ENCODE measurements at places on chromosomes 12 and 14.

GRCh38 chr12:85277900-85278597, 2.0 kb upstream of the ALX1 start:
- DNase-seq, result no peak

DNA sequence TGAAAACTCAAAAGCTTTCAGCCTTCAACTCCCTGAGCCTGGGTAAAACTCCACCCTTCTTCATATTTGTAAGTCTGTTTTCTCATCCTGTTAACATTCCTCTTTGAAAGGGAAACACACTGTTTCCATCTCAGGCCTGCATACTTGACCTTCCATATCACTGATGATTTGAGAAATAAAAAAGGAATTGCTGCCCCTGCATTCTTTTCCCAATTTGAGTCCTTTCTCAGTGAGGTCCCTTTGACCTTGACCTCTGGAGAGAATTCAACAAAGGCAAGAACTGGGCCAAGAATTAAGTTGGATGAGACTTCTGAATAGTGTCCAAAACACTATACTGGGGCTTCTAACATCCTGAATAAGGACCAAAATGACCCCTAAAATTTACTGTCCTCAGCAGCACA, 108.0 kb downstream of the AEBP2 start:
- peak; percentile 66 for DNase-seq

DNA sequence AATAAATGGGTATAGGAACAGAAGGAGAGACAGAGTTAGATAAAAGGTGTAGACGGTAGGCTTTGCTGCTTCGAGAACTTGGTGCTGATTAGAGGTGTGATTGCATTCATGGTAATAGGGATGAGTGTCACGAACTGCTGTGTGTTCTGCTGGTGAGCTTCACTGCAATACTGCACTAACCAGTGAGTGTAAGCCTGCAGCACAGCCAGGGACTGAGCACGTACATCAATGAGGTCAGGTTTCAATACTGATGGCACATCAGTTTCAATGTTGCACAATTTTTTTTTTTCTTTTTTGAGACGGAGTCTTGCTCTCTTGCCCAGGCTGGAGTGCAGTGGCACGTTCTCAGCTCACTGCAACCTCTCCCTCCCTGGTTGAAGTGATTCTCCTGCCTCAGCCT, 24.9 kb upstream of the EDDM3A start:
- DNase-seq, result no peak

- DNase-seq, result peak; percentile 21
Measured at GRCh38 chr12:115451780-115452736, 768.1 kb upstream of the TBX3 start.

- DNase-seq, result peak; percentile 23
Measured at GRCh38 chr12:18224745-18225144, 36.6 kb upstream of the PIK3C2G start.

DNA sequence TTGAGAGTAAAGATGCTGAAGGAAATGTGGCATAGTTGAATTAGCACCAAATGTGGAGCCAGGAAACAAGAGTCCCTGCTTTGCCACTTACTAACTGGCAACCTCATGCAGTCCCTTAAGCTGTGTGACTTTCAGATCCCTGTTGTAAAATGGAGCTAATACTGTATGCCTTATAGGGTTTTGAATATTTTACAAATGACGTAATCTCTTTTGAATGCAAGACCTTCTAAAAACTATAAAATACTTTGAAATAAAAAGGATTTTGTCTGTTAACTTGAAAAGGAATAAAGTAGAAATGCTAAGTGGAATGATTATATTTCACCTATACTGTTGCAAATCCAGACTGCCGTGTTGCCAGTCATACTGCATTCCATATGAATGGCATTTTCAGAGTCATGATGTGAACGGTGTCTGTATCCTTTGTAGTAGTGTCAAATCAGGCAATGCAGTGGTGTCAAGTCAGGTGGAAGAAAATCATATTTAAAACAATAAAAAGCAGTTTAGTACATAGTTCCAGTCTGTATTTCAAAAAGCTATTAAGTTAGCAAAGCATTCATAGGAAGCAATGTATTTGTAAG, 21.3 kb downstream of the KCNA5 start:
- no peak for DNase-seq

DNA sequence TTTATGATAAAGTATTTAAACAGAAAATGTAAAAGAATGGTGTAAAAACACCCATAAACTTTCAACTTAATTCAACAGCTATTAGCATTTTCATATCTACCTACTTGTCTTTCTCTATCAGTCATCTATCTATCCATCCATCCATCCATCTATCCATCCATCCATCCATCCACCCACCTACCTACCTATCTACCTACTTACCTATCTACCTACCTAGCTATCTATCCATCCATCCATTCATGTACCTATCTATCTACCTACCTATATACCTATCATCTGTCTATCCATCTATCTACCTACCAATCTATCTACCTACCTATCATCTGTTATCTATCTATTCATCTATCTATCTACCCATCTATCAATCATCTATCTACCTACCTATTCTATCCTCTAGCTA, 8.5 kb downstream of the NOS1 start:
- no peak for DNase-seq

DNA sequence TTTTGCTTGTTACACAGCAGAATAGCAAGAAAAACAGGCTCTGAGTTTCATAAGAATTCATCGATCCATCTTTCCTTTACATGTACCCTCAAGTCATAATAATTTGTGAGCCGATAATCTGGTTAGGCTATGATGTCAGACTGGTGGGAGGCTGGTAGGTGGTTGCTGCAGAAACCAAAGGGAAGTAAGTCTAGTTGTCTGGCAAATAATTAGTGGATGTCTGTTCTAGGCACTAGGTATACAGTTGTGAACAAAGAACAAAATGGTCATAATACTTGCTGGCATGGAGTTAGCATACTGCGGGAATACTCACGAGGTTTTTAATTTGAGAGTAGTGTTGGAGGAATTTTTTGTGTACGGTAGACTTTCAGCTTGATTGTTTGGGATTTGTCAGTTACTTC, 8.8 kb downstream of the SUSD6 start:
- no peak for DNase-seq

DNA sequence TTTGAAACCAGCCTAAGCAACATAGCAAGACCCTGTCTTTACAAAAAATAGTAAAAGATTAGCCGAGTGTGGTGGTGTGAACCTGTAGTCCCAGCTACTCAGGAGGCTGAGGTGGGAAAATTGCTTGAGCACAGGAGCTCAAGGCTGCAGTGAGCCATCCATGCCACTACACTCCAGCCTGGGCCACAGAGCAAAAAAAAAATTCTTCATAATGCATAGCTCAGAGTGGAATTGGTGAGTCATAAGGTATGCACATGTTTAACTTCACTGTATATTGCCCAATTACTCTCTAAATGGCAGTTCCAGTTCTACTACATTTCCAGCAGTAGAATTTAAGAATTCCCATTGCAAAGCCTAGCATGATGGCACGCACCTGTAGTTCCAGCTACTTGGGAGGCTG, 26.8 kb upstream of the CLIP1 start:
- DNase-seq, result peak; percentile 94

- no peak for DNase-seq
Measured at GRCh38 chr12:93980711-93981110, 167.7 kb upstream of the PLXNC1 start.

DNA sequence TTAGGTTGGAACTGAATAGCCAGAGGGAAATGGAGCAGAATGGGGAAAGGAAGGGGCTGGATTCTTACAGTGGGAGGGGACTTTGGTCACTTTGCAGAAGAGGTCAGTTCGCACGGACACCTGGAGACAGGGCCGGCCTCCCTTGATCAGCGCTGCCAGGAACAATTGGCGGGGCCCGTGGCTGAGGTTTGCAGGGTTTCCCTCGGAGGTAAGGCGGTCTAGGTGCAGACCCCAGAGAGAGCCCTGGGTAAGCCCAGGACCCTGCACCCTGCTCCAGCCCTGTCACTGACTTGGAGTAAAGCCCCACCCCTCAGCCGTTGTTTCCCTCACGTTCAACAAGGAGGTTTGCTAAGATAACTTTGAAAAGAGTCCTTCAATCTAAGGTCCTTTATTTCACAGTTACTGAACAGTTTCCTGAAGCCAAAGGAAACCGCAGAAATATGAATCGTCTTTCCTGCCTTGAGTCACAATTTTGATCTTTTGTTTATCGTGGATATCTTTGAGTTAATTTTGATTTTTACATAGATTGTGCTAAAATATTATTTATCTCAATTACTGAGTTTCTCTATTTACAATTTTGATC, 231.4 kb upstream of the RTL1 start:
- no peak for DNase-seq

DNA sequence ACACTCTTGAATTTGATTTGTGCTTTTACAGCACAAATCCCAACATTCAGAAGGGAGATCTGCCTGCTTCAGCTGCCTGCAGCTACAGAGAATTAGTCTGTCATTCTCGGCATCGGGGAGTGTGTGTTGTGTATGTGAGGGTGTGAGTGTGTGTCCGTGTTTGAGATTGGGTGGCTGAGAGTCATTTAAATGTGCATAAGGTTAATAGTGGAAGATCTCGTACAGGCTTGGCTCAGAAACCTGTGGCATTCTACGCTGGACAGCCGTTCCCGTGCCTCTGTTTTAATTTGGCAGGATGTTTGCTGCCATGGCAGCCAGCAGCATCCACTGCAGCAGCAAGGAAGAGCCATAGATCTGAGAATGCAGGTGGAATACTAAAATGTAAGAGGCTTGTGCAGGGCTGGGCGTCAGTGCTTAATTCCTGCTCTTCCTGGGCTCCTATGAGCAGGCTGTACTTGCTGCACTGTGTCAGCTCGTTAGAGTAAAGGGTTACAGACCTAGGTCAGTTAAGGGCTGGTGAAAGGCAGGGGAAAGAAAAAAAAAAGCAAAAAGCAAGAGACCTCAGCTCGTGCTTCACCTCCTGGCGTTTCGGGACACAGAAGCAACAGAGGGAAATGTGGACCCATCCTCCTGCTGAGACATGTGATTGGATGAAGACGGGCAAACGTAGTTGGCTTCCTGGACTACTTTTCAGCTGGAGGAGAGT, 205.4 kb downstream of the NAV3 start:
- peak; percentile 51 for DNase-seq

GRCh38 chr12:9977916-9978315, 6.7 kb downstream of the CLEC12A start:
- no peak for DNase-seq

DNA sequence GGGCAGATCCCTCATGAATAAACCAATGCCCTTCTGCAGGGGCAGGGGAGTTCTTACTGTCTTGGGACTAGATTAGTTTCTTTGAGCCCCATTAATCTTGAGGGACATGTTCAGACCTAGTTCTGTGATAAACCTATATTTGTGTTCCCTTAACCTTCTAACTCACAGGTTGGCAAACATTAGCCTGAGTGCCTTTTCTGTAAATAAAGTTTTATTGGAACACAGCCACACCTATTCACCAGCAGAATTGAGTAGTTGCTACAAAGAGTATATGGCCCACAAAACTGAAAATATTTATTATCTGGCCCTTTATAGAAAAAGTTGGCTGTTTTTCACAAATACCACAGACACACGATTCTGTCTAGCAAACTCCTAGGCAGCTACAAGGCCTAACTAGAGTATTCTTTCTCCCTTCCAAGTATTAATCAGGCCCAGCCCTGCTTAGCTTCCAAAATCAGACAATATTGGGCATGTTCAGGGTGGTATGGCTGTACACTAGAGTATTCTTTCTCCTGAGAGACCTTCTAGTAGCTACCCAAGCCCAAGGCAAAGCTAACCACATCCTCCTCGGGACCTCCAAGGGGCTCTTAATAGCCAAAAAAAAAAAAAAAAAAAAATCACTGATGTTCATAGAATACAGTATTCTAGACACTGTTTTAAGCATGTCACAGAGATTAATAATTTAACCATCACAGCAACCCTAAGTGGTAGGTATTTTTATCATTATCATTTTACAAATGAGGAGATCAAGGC, 199.3 kb upstream of the PWP1 start:
- DNase-seq, result no peak

DNA sequence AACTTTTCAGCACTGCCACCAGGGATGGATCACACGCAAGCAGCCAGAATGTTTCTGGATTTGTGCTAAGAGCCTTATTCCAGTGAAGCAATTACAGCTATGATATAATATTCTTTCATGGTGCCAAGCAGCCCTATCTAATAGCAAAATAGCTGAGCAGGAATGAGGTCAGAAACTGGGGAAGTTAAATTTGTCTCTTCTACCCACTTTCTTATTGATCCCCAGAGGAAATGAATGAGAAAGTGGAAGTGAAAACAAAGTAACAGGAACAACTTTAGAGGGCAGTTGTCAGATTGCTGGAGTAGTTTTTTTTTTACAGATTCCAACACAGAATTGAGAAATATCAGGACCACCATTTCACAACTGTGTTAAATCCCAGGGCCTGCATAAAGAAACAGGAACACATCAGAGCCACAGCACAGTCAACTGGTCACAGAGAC, 44.8 kb downstream of the GCH1 start:
- DNase-seq, result no peak

GRCh38 chr14:50619569-50620141, 48.5 kb downstream of the SAV1 start:
- DNase-seq, result peak; percentile 61

DNA sequence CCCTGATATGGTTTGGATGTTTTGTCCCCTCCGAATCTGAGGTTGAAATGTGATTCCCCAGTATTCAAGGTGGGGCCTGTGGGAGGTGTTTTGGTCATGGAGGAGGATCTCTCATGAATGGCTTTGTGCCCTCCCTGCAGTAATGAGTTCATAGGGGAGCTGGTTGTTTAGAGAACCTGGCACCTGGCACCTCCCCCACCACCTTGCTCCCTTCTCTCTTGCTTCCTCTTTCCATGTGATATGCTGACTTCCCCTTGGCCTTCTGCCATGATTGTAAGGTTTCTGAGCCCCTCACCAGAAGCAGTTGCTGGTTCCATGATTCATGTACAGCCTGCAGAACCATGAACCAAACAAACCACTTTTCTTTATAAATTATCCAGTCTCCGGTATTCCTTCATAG, 32.6 kb downstream of the CD163L1 start:
- no peak for DNase-seq

GRCh38 chr12:89514751-89515150, 9.8 kb downstream of the GALNT4 start:
- no peak for DNase-seq

DNA sequence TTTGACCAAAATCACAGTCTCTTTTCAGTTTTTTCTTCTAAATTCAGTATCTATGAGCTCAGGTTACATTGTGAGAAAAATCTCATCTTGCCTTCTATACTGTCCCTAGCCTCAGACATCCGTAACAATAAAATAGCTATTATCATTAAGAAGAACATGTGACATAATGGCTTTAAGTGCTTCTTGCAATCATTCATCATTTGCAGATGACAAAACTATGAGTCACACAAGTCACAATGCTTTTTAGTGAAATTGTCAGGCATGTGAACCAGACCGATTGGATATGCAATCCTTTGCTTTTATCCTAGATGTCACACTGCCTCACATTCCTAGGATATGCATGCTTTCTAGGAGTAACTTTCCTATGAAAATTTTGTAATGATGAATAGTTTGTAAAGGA, 313.1 kb downstream of the SLC6A15 start:
- DNase-seq, result peak; percentile 3

DNA sequence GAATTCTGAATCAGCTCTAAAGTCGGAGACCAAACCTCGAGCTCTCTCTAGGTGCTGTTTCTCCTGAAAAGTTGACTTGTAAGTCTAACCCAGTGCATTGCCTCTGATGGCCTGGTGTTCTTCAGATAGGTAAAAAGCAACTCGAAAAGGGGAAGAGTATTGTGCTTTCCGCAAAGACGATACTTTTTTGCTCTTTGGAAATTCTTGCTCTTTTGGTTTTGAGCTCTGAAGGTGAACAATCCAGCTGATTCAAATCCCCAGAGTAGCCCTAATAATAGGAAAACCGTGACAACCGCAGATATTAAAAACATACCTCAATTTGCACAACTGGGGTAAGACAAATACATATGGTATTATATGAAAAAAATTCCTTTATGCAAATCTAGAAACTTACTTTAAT, 447.4 kb downstream of the RAD51B start:
- DNase-seq, result no peak

Measured in fibroblast of villous mesenchyme (primary cell).